ENCODE measurements at places on chromosomes 7 and 10.

DNA sequence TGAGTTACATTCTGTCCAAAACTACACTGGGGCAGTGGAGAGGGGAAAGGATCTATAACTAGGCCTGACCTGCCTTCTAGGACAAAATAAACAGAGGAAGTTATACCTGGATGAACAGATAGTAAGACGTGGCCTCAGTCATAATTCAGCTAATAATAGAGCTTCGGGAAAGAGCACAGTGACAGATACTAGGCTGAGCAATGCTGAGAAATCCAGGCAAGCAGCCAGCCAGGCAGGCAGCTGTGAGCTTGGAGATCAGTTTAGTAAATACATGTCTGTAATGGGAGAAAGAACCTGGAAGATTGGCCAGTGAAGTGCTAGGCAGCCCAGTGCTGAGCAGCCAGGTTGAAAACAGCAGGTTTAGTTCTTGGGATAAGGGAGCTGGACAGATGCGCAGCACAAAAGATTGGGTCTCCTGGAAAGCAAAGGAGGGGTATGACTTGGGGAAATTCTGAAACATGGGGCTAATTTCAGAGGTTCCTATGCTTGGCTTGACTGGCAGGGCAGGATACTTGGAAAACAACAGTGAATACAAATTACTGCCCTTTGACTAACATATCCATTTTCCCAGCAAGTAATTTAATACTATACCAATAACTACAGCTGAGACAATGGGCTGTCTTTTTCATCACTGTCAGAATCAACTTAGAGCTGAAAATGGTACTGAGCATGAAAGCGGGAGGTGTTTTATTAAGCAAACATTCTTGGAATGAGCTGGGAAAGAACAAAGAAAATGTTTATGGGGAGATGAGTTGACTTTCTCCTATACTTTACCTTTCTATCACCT is 140.8 kb downstream of the DGKB start:
- peak; percentile 91 for DNase-seq

DNA sequence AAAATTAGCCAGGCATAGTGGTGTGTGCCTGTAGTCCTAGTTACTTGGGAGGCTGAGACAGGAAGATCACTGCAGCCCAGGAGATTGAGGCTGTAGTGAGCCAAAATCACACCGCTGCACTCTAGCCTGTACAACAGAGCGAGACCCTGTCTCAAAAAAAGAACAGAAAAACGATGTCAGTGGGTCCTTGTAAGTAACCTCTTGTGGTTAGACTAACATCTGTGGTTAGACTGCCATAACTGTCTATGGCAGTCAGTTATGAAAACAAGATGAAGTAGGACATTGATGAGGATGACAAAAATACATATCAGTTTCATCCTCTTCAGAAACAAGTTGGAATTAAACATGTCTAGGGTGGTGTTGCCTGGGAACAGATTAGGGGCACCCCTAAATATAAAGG is 53.3 kb downstream of the AKAP9 start:
- DNase-seq: no peak

DNA sequence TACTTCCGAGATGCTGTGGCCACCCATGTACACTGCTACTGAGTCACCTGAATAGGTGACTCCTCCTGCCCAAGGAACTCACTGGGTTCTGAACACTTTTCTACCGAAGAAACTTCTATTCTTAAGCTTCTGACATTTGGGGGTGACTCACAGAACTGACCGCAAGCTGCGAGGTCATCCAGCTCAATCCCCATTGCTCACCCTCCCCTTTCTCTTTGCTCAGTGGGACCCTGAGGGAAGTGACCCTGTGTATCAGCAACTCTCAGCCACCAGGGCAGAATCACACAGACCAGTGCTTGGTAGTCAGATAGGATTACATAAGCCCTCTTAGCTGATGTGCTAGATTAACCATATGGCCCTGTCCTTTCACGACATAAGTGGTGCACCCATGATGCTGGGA is 46.3 kb downstream of the INSYN2A start:
- DNase-seq: no peak

GRCh38 chr10:79188154-79188965 is 119.6 kb downstream of the ZMIZ1 start:
- no peak for DNase-seq

DNA sequence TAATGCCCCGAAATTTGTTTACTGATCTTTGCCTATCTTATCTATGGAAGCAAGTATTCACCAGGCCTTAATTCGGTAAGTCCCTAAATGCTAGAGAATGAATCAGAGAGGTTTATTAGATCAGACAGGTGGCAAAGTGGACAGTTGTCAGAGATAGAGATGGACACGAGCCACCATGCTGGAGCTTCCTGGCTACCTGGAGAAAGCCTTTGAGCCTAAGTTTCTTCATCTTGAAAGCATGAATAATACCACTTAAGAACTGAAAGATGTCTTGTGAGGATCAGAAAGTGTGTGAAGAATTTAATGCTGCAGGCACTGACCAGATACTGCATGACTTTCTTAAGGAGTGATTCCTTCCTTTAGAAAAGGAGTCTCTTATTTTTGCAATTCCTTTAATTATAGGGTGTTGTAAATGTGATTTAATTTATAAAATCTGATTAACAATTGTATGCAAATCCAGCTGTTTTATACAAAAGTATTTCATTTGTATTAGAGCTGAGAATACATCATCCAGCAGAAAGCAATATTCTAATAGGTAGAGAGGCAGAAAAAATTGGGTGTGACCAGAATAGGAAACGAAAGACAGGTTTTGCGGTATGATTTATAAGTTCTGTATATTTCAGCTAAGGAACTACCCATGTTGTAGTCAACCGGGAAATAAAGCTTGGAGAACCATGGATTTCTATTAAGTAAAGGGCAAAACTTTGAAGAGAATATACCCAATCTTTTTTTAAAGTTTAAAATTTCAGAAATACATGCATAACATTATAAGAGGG is 82.7 kb downstream of the SMURF1 start:
- DNase-seq: no peak

All from NCI-H1105 (cell line).